ENCODE measurements at places on chromosomes 12 and 14.

DNA sequence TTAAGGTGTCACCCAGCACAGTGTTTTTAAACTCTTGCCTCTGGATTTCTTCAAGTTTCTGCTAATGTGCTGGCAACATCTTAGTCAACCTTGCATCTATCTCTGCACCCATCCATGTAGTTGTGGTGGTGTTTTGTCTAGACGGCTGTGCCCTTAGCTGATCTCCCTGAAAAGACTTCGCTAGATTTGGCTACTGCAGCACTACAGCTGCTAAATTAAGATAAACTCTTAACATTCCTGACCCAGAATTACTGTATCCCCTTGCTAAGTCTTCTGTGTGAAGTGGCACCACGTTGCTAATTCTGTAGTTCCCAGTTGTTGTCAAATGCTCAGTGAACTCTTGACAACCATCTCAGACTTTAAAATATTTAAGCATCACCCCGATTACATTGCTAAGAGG, 66.8 kb downstream of the SRGAP1 start:
- no peak for DNase-seq

- no peak for DNase-seq
Observed at GRCh38 chr12:105921872-105922669, 216.7 kb downstream of the NUAK1 start.

GRCh38 chr12:84329938-84330337, 582.7 kb downstream of the SLC6A15 start:
- DNase-seq: no peak

GRCh38 chr12:91687052-91688017, 458.3 kb downstream of the BTG1 start:
- no peak for DNase-seq

GRCh38 chr14:51224551-51224950, 15.5 kb upstream of the TMX1 start:
- no peak for DNase-seq

Data from stimulated activated CD4-positive, alpha-beta T cell treated with anti-CD3 and anti-CD28 coated beads, Interleukin-1b, Interleukin-23, amount 100 ng/mL, for 4 hours (primary cell).